ENCODE measurements at places on chromosomes 11 and 22.
A peak's percentile ranks its signal among the peaks of the same experiment; 100 is the strongest.

GRCh38 chr11:111922803-111923202 lies 4.1 kb downstream of the C11orf52 start:
- DNase-seq = no peak

DNA sequence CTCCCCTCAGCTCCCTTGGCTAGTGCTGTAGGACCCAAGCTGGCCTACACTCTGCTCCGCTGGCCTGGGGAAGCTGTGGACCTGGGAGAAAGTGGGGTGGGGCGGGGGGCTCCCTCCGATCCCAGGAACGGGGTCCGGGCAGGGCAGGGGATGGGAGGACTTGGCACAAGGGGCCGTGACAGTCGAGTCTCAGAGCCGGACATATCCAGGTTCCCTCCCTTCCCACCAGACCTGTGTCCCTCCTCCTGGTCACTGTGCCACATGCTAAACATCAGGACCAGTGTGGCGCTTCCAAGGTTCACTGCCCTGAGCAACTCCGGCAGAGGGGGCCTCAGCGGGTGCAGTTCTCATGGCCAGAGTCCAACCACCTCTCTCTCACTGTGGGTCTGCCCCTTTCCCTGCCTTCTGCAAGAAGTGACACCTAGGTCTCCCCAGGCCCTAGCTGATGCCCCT lies 2.0 kb downstream of the DUSP8 start:
- DNase-seq = no peak

DNA sequence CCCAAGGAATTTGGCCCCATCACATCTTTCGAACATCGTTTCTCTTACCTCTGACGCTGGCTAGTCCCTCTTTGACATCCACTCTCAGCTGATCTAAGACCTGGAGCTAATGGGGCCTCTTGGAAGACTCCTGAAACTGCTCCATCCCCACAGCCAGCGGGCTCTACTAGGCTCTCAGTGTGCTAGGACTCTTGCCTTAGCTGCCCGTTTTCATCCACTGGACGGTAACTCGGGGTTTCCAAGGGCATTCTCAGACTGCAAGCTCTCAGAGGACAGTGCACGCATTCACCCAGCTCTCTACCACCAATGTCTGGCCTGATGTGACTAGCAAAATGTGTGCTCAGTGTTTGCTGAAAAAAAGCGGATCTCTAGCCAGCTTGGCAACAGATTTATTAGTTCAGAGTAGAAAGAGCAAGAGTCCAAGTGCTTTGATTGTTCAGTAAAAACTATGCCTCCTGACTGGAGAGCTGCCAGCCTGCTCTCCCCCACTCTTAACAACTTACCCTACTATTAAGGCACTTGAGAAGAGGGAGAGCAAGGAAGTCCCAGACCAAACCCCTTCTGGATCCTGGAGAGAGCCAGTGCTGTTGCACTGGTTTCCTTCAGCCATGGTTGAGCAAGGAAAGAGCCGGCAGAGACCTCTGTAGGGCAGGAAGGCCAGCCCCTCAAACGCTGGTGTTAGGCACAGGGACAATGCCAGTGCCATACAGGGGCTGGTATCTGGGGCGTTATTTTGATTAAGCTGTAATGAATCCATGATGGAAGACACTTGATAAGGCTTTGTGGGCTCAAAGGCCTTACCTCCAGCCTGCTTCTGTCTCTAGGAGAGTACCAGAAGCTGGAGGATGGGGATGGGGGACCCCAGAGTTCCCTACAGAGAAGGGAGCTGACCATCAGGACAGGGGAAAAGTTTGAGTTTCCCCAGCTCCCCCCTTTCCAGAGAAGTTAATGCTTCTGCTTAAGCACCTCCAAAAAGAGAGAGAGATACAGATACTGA lies 9.2 kb downstream of the RELA start:
- DNase-seq = no peak

DNA sequence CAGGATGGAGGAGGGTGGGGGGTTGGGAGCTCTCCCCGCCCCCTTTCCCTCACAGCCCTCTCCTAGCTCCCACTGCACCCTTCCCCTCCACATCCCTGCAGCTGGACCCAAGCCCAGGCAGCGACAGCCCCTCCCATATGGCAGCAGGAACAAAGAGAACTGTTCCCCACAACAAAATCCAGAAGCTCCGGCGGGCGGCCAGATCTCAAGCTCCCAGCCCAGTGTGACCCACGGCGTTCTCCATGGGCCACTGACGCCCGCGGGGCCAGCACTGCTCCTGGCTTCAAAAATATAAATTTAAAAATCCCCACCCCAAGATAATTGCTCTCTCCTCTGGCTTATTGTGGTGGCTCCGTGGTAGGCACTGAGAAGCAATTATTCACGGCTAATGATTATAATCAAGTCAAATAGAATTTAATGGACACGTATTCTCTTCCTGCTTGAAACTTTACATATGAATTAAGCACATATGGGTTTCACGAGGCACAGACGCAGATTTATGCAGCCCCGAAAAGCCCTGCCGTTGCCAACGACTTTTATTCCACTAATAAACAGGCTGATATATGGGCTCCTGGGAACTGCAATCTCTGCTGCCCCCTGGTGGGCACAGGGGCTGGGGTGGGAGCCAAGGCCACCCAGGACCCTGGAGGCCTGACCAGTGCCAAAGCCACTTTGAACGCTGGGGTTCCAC lies 17.5 kb downstream of the MACROD1 start:
- DNase-seq = peak; percentile 71

- no peak for DNase-seq
Measured at GRCh38 chr11:8331767-8332166, 68.1 kb upstream of the LMO1 start.

- no peak for DNase-seq
Measured at GRCh38 chr22:39133871-39134270, 18.6 kb downstream of the CBX7 start.

DNA sequence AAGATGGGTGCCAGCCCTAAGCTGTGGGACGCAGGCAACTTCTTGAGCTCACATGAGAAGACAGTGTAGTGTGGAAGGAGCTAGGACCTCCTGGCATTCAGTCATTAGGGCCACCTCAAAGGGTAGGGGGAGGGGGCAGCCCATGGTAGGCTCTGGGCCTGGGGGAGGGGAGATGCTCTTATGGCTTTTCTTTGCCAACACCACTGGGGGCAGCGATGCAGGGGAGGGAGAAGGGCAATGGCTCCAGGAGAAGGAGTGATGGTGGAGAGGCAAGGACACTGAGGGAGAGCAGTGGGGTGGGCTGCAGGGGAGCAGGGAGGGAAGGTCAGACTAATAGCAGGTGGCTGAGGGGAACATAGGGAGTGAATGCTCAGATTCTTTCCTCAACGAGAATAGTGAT lies 63.3 kb upstream of the SUSD2 start:
- DNase-seq = no peak

- no peak for DNase-seq
Measured at GRCh38 chr22:39773503-39773902, 120.1 kb downstream of the ENTHD1 start.

- no peak for DNase-seq
Measured at GRCh38 chr22:24153959-24154358, 27.3 kb upstream of the SUSD2 start.

DNA sequence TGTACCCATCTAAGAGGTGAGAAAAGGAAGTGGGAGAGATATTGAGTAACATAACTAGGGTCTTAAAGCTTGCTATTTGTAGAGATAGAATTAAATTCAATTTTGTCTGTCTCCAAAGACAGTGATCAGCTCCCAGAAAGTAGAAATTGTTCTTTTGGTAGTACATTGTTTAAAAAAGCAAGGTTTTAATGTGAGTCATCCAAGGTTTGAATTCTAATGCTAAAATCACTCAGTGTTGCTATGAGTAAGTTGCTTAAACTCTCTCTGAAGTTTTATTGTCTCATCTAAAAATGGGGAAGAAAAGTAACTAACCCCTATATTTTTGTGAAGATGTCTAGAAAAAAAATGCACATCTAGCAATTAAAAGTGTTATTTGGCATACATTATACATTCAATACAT lies 1004.5 kb upstream of the CCDC90B start:
- no peak for DNase-seq

DNA sequence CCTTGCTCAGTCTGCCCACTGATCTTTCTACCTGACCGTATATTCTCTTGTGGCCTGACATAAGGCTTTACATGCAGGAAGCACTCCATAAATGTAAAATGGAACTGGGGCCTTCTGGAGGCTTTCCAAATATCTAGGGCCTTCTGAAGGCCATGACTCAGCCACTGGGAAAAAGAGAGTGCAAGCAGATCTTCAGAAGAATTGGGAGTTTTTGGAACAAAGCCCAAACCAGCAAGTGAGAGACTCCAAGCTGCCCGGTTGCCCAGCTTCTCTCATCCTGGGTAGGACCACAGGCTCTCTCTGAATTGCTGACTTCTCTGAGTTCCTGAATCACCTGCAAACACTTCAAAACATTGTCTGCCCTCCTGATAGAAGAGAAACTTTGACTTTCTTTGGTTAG lies 107.9 kb upstream of the BMAL1 start:
- DNase-seq = no peak

GRCh38 chr22:34841331-34841771 lies 224.6 kb upstream of the ISX start:
- no peak for DNase-seq

- DNase-seq = no peak
Measured at GRCh38 chr11:126491092-126491491, 135.6 kb downstream of the ST3GAL4 start.

DNA sequence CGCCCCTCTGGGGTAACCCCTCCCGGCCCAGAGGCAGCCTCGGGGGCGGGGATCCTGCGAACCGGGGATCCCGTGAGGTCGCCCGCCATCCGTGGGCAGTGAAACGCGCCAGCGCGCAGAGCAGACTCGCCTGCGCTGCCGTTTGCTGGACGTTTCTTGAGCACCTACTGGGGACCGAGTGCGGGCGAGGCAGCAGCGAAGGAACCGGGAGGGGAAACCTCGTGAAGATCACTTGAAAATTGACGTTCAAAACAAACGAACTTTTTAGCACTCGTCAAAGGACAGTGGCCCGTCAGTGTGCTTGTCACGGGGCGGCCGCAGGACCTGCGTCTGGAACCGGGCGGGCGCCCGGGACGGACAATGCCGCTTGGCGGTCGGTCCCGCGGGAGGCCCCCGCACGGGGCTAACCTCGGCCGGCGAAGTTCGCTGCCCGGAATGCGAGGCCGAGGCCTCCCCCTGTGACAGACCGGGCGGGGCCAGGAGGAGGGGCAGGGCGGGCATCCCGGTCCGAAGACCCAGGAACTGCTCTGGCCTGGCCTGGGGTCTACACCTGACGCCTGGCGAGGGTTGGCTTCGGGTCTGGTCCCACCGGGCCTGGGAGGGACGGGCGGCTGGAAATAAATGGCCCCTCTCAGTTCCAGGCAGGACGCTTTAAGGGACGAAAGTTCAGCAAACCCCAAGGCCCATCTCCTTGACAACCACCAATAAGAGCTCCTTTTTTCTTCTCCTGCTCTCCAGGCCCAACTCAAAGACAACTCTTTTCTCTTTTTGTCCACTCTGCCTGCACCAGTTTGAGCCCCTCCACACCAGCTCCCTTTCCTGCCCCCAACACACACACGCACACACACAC lies 723 bp upstream of the SCUBE1 start:
- DNase-seq = no peak

DNA sequence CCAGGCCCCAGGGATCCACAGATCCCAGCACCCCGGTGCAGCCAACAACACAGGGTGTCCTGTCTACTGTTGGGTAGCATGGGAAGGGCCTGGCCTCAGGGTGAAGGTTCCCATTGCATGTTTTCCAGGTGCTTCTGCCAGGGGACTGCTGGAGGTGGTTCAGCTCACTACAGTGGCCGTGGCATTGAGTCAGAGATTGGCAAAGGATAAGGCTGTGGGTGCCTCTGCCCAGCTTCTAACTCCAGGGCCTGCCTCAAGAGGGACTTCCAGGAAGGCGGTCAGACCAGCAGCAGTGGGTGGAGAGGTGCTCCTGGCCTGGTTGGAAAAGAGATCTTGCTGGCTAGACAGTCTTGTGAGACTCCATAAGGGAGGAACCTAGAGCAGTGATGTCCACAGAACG lies 20.9 kb downstream of the CSNK1E start:
- DNase-seq = no peak

GRCh38 chr11:86492370-86493010 lies 117.8 kb downstream of the CCDC81 start:
- DNase-seq = no peak

DNA sequence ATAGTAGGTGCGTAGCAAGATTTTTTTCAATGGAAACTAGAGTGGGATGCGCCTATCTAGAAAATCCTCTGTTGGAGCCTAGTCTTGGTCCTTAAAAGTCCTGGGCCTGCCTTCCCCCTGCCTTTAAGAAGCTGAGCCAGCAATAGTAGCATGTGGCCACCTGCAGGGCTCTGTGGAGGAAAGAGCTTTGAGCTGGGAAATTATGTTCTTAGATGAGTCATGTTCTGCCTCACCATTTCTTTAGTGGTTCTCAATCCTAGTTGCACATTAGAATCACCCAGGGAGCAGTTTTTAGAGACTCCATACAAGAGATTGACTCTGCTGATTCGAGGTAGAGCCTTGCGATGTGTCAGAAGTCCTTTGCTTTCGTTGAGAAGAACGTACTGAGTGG lies 133.5 kb downstream of the COMMD9 start:
- DNase-seq = no peak
